CD4-positive, alpha-beta T cell treated with Interleukin-4 for 1 hour (primary cell): ENCODE measurements at places on chromosomes 2 and 18.

GRCh38 chr2:28979041-28979440 is 2.1 kb upstream of the TOGARAM2 start:
- no peak for DNase-seq

DNA sequence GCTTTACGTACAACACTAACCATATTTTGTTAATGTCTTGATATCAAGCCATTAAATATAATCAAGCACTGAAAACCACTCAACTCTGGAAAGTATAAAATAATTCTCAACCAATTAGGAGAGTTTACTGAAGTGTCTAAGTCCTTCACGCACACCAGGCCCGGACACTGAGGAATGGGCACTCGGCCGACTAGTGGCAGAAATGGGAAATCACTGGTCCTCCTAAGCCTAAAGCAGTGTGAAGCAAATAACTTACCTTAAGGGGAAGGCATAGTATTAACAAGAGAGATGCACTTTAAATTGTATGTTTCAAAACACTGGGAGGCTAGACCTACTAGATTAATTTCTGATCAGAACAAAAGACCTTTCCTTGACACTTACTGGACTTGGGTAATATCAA is 45.7 kb downstream of the FAM210A start:
- DNase-seq = no peak

GRCh38 chr18:37270038-37270665 is 295.4 kb downstream of the CELF4 start:
- DNase-seq = no peak

DNA sequence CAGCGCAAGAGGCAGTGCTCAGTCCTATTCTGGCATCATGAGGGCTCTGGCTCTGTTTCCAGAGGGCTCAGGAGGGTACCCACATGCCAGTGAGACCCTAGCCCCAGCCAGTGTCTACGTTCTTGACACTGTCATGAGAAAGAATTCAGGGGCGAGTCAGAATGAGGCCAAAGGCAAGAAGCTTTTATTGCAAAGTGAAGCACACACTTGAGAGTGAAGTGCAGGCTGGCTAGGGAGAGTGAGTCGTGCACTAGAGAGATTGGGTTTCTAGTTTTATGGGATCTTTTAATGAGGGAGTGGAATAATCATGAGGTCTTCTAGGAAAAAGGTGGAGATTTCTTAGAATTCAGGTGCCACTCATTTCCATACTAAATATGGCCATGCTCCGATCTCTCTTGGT is 164.1 kb downstream of the DCDC2C start:
- DNase-seq = no peak

DNA sequence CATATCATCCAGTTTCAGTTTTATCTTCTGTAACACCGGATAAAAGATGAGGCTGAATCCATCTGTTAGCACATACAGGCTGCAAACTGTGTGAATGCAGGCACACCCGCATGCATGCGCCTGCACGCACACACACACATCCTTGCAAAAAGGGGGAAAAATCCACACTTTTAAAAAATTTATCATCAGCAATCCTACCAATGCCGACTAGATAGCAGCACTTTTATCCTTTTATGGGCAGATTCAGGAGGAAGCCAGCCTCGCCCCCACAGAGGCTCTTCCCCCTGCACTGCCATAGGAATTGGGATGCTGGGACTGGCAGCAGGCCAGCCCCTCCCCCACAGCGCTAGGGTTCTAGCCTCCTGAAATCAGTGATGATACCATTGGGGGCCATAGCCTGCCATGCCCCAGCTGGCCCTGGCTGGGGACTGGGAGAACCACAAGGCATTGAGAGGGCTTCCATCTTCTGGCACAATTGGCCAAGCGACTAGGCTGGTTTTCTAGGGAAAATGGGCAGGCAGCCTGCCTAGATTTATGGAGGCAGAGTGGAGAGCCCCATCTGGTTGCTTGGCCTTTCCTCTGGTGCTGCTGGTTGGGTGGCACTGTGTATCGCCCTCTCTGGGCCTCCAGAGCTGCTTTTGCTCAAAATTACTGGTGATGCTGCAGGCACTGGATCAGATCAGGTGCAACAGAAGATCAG is 25.5 kb downstream of the CYRIA start:
- no peak for DNase-seq

GRCh38 chr2:204272089-204272488 is 273.2 kb upstream of the PARD3B start:
- no peak for DNase-seq

GRCh38 chr2:209990838-209991237 is 11.6 kb upstream of the RPE start:
- no peak for DNase-seq

DNA sequence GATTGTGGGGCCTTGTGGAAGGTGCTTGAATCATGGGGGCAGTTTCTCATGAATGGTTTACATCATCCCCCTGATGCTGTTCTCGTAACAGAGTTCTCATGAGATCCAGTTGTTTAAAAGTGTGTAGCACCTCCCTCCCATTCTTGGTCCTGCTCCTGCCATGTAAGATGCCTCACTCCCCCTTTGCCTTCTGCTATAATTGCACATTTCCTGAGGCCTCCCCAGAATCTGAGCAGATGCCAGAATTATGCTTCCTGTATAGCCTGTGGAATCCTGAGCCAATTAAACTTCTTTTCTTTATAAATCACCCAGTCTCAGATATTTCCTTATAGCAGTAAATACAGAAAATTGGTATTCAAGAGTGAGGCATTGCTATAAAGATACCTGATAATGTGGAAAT is 15.6 kb upstream of the WDR75 start:
- no peak for DNase-seq
